ENCODE measurements at places on chromosomes 3 and 15.

- DNase-seq, result no peak
These were observed 2.9 kb downstream of the NPAP1 start for GRCh38 chr15:24678485-24678884.

- no peak for DNase-seq
These were observed 5.2 kb upstream of the SPINK8 start for GRCh38 chr3:48338635-48339034.

GRCh38 chr15:33581032-33581431 is 270.3 kb downstream of the RYR3 start:
- DNase-seq, result no peak

GRCh38 chr3:48991851-48992545 is 2.0 kb downstream of the P4HTM start:
- DNase-seq, result no peak

- no peak for DNase-seq
These were observed 15.1 kb downstream of the DUSP7 start for GRCh38 chr3:52041118-52041731.

DNA sequence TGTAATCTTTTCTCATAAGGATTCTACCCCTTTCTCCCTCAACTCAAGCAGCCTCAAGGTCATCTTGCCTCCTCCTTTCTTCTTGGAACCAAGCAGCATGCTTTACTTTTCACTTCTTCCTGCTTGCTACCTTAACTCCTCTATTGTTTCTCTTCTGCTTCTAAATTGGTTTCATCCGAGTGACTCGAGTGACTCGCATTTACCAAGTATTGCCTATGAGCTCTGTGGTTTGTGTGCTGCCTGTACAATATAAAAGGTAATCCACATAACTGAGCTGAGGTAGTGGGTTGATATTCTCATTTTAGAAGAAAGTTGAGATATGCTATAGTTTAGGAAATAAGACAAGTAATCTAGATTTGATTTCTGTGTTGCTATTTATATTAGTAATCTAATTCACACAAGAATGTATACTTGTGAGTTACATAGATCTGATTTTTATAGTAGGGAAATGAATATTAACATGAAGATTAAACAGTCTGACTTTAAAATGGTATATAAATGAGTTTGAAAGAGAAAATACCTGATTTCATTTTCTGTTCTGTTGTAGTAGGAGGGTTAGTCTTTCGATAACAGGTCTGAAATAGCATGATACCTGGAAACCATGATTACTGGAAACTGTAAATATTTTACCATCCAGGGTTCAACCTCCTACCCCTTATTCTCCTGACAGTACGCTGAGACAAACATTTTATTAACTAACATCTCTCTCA is 5.5 kb downstream of the HHLA2 start:
- DNase-seq, result no peak

- no peak for DNase-seq
These were observed 2.3 kb downstream of the GNAT1 start for GRCh38 chr3:50193746-50194127.

GRCh38 chr15:36426691-36427090 is 152.7 kb upstream of the CDIN1 start:
- no peak for DNase-seq

DNA sequence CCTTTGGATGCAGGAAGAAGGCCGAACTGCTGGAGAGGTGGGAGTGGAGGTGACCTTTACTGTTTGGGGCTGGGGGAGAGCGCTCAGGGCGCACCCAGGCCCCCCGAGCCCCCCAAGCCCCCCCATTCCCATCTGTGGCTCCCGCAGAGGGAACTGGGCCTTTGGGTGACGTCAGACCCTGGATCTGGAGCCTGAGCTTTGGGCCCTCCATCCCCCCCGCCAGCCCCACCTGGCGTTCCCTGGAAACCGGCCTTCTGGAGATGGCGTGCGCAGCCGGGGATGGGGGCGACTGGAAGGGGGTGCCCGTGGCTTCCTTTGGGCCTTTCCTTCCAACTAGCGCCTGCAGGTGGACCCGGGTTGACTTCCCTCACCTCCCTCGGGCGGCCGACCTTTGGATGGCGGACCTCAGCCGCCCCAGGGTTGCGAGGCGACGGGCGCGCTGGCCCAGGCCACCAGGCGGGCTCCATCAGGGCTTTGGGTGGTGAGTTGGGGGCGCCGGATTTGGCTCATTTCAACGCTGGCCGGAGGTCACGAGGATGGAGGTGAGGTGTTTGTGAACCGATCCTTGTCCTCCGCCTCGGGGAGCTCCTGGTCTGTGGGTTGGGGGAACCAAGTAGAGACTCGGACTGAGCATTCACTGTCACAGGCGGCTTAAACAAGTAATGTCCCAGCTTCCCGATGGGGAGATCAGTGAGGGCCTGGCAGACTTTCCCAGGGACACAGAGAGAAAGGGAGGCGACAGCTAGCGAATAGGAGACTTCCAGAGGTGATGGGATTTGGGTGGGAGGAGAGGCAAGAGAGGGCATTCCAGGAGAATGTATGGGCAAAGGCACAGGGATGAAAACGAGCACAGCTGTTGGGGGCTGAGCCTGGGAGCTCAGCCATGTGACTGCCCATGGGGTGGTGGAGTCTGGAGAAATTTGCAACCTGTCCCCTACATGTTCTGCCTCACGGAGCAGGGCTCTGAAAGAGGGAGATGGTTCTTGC is 709 bp downstream of the SCAMP5 start:
- DNase-seq, result peak; percentile 3

- no peak for DNase-seq
These were observed 76.9 kb downstream of the ETFA start for GRCh38 chr15:76234337-76234889.

GRCh38 chr15:99565049-99565298 is 810 bp upstream of the MEF2A start:
- no peak for DNase-seq

DNA sequence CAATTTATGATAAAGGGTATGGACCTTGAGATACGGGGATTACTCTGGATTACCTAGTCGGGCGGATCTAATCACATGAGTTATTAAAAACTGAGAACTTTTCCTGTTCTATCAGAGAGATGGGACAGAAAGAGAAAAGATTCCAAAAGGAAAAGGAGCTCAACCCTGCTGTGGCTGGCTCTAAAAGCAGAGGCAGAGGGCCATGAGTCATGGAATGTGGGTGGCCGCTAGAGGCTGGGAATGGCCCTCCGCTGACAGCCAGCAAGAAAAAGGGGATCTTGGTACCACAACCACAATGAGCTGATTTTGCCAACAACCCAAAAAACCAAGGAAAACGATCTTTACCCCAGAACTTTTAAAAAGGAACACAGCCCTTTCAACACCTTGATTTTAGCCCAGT is 210.0 kb downstream of the MAGI1 start:
- DNase-seq, result no peak

GRCh38 chr3:155065537-155065936 is 14.6 kb upstream of the MME start:
- no peak for DNase-seq

All from NCI-H748 treated with DMSO at 0.1 percent for 48 hours (cell line).